Cerebellar nuclear complex (tissue), 1 donor: ENCODE measurements at places on chromosomes 13 and 19.

DNA sequence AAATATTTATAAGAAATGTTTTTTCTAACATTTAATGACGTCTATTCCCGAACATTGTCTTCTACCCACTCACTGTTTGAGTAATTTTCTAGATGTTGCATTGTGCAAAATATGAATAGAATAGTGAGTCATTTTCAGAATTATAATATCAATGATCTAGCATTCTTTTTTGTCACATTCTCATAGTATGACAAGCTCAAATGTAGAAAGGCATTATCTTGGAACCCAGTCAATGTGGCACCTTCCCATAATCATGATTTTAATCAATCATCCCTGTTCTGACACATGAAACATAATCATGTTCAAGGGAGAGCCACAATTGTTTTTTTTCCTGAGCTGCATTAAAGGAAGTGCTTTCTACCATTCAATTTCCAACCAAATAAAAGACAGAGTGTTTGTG, 265.8 kb downstream of the OXGR1 start:
- no peak for DNase-seq

GRCh38 chr13:29591310-29591709, 4.2 kb downstream of the SLC7A1 start:
- DNase-seq: no peak

GRCh38 chr19:38394488-38394887, 6.0 kb downstream of the SPRED3 start:
- DNase-seq: no peak

- no peak for DNase-seq
Measured at GRCh38 chr13:90293793-90294361, 1053.6 kb upstream of the MIR17HG start.

DNA sequence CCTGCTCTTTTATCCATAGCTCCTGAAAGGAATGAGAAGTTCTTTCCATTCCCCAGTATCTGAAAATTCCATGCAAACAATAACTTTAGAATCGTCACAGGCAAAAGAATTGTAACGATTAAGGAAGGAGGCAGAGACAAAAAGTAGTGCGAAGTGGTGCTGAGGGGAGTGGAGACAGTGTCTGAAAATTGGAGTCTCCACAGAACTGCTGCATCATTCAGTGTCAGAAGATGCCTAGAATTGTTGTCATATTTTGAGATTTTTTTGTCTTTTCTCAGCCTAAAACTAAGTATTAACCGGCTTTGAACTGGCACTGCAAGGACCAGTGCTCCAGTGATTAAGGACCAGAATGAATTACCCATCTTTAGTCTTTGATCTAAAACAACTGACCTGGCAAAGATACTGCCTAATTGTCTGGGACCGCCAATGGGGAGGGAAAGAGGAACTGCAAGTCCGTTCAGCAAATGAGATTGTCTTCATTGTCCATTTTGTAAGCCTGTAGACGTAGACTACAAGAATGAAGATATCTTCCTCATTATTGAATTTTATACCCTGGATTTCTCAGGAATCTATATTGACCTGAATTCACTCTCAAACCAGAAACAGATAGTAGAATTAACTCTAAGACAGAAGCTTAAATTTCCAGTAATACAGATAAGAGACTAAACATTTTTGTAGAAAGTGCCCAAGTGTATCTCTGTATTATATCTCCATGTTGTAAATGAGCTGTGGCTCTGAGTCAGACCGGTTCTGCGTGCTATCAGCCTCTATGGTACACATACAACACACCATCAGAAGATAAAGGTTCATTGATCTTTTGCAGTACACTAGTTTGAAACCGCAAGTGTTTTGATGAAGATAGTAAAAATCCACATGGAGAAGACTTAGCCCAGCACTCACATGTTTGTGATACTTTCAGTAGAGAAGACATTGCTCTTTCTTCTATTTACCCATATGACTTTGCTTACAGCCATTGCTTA, 293.2 kb downstream of the EFNB2 start:
- DNase-seq: no peak
